ENCODE measurements at places on chromosomes 12 and 14.

DNA sequence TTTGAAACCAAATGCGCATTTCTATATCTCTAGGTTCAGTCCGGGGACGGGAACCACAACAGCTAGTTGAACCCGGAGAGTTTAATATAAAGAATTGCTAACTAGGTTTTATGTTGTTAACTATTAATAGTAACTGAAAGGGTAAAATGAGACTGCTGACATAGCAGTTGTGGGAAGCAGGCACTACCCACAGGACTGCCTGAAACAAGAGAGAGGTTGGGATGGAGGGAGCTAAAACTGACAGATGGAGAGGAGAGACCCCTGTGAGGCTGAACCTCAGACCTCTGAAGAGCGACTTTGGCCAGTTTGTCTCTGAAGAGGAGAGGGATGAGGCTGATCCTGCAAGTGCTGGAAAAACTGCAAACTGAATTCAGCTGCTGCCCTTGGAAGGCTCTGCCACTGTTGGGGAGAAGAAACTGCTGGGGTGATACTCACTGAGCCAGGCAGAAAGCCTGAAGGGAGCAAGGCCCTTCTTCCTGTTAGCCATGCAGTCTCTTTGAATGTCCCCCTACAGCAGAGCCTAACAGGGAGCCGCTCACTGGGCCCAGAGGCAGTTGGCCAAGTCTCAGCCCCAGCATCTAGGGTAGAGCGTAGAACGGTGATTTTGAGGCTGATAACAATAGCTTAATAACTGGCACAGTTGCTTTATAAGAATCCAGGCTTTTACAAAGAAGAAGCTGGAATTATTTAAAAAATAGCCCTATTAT, 172.2 kb downstream of the NPAS3 start:
- DNase-seq = no peak

DNA sequence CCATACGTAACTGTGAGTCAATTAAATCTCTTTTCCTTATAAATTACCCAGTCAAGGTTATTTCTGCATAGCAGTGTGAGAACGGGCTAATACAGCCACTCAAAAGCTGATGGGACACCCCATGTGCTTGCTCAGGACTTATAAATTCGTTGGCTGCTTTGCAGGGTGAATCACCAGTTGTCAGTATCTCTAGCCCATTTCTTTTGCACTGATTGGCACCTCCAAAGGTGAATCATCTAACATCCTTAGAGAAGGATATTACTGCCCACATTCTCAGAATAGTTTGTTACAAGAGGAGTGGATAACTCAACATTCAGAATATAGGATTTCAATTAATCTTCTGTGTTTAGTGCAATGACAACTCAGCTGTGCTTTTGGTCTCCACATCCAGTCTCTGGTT, 601.5 kb downstream of the KCNH5 start:
- DNase-seq = no peak

DNA sequence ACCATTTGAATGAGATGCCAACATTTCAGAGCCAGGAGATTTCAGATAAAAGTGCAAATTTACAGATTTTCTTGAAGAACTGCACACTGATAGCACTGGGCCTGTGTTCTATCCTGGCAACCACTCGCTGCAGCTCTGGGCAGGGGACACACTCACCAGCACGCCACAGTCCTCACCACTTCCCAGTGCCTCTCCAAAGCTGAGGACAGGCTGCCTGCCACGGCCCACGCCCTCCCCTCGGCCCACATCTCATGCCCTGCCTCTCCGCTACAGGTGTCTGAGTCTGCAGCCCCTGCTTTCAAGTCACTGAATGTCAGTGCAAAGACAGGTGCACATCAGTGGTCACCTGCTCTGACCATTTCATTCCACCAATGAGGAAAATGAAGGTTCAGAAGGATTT, 12.7 kb downstream of the CAMKK2 start:
- no peak for DNase-seq

DNA sequence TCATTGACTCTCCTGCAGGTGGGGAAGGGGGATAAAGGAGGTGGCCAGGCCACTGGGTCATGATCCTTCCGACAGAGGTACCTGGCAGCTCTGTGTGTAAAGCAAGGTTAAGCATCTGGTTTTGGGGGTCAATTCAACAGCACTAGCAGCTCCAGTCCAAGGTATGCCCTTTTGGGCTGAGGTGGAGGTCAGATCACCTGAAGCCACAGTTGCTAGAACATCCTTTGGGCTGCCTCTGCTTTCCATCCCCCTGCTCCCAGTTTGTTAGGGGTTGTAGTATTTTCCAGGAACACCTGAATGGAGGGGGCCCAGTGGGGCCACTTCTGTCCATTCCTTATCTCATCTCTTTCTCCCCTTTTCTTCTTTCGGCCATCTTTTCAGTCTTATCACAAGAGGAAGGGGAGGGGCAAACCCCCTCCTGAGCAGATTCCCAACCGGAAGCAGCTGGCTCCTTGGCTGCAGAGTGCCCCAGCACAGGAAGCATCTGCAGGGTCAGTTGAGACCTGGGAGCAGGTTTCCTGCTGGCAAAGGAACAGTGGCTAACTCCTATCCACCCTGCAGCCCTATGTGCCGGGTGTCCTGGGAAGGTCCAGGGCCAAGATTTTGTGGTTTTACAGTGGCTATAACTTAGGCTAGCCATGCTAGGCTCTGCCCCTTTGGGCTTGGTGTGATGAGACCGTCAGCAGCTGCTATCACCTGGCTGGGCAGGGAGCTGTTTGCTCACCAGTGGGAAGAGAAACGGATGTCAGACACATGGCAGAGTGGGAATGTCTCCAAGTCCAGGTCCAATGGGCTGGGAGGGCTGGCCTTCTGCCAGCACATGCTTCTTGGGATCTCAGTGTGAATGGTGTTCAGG, 40.2 kb downstream of the SH2B3 start:
- DNase-seq = no peak

DNA sequence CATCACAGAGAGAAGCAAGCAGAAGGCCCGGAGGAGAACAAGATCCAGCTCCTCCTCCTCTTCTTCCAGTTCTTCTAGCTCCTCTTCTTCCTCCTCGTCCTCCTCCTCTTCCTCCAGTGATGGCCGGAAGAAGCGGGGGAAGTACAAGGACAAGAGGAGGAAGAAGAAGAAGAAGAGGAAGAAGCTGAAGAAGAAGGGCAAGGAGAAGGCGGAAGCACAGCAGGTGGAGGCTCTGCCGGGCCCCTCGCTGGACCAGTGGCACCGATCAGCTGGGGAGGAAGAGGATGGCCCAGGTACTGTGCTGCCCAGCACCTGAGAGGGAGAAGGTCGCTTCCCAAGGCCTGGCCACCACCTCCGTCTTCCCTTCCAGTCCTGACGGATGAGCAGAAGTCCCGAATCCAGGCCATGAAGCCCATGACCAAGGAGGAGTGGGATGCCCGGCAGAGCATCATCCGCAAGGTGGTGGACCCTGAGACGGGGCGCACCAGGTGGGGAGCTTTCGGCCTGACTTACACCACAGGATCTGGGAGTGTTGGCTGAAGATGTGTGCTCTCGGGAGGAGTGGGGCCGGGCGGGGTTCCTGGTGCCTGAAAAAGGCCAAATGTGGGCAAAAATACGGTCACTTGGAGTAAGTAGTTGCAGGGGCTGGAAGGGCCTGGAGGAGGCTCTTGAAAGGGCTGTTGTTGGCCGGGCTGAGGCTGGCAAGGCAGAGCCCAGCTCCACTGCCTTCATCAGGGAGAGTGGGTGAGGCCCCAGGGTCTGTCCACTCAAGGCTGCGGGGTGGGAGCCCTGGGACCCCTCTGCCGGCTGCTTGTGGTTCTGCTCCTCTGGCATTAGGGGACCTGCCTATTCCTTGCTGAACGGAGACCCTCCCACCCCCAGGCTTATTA, 1.4 kb downstream of the ARL6IP4 start:
- no peak for DNase-seq

Measured in NCI-H526 treated with DMSO at 0.1 percent for 48 hours (cell line).